ENCODE measurements at places on chromosomes 7 and 10.

GRCh38 chr7:54841772-54842697, 83.0 kb upstream of the SEC61G start:
- DNase-seq, result peak; percentile 84

DNA sequence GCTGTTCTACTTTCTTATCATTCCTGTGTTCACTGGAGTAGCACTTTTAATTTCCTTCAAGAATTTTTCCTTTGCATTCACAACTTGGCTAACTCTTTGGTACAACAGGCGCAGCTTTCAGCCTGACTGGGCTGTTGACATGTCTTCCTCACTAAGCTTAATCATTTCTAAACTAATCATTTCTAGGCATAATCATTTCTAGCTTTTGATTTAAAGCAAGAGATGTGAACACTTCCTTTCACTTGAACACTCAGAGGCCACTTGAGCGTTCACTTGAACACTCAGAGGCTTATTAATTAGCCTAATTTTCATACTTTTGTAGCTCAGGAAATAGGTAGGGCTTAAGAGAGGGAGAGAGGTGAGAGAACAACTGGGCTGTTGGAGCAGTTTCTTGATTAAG, 15.9 kb downstream of the C10orf90 start:
- DNase-seq, result no peak

DNA sequence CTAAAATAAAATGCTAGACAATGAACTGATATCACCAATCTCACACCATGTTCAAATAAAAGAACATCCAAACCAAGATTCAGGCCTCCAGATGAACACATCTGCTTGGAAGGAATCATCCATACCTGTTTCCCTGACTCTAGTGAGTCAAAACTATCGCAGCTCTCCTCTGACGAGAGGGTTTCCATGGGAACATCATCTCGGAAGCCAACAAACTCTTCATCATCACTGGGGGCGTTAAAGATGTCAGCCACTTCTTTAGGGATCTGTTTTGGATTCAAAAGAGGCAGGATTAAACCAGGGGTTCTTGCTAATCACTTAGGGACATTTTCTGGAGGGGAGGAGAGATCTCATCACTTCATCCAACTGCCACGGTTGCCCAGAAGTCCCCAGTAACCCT, 29.1 kb downstream of the CDCA7L start:
- no peak for DNase-seq

DNA sequence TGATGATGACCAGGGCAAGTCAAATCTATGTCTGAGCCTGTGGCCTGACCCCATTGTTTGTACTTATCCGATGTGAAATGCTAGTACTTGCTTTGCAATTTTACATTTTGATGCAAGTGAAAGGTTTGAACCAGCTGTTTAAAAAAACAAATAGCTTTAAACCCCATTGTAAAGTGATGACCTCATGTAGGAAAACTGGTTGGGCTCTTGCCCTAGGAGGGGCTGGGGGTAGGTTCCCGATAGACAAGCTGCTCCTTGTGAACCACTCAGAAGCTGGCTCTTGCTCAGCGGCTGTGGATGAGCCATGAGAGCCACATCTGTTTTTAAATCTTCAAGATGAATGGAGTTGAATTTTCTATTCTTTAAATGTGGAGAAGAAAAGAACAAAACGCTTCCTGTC, 185.3 kb downstream of the WDR11 start:
- DNase-seq, result no peak

GRCh38 chr10:129942936-129943715, 20.9 kb downstream of the EBF3 start:
- no peak for DNase-seq

- no peak for DNase-seq
Measured at GRCh38 chr7:142175594-142175993, 64.1 kb downstream of the MGAM2 start.

- DNase-seq, result peak; percentile 28
Measured at GRCh38 chr10:117071286-117072050, 66.5 kb upstream of the SHTN1 start.

DNA sequence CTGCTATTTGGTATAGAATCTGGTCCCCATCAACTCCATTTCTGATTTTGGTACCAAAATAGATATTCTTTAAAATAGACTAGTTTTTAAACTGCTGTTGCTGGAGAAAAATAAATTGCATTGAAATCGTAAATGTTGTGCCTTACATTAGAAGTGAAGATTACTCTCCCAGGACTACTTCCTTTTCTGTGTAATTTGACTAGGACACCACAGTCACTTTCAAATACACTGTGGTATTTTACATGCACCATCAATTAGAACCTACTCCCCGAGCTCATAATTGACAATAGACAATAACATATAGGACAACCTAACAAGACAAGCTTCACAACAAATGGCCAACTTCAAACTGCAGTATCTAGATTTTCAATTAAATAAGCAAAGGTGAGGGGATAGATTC, 211.5 kb downstream of the DGKB start:
- no peak for DNase-seq

- DNase-seq, result no peak
Measured at GRCh38 chr7:142892951-142893350, 7.4 kb upstream of the TRPV6 start.

All from fibroblast of lung (primary cell).